LHCN-M2 (cell line): ENCODE measurements at places on chromosomes 13 and 19. TPM values are rescaled to one million over a fixed set of nuclear protein-coding genes. Genes with fewer than 3 reads are reported as not detected.

DNA sequence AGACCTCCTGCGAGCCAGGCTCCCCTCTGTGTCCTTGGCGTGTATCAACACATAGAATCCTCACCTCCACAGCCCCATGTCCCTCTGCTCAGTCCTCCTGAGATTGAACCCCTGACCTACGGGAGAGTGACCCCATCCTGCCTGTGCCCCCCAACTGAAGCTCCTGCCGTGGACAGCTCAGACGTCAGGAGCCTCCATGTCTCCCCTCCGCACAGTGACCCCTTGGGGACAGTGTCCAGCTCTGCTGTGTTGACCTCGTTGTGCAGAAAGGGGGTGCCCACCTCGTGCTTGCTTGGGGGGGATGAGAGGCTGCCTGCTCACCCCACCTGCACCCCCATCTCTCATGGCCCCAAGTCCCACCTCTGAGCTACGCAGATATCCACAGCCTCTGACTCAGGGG is 490 bp upstream of the SIGLEC9 start:
- DNase-seq, result no peak

GRCh38 chr19:17184371-17184841 is 30.8 kb upstream of the USE1 start:
- no peak for DNase-seq

SLC6A16 gene
- total RNA-seq, result 0.11 TPM in 1 of 2 replicates, not detected in the other

DNA sequence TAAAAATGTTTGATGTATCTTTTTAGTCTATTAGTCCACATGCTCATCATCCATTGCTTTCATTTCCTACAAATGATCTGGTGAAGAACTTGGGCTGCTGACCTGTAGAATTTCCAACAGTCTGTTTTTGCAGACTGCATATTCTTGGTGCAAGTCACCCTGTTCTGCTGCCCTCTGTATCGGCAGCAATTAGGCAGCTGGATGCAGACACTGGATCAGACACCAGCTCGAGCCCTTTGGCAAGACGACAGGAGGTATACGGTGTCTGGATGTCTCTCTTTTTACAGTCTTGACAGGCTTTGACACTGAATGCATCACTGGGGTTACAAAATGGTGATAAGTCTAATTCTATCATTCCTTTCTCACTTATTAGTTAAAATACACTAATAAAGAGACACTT is 21.8 kb downstream of the MTRF1 start:
- no peak for DNase-seq

MAN2B1 gene
- 48.1 and 73.8 TPM in 2 replicates for total RNA-seq

DNA sequence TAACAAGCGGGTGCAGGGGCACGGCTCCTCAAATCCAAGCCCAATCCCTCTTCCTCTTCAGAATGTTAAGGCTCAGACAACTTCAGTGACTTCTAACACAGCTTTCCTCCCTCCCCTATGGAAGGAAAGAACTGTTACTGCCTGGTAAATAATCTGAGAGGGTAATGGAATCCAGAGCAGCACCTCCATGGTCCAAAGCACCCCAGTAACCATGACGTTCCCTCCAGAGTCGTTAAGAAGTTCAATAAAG is 969 bp downstream of the AKT2 start:
- DNase-seq, result no peak

ZNF844 gene
- 2.5 and 2.8 TPM in 2 replicates for total RNA-seq
